T47D (cell line): ENCODE measurements at places on chromosomes 5 and 9.

GRCh38 chr5:159215886-159216285, 6.5 kb upstream of the RNF145 start:
- DNase-seq = no peak

- DNase-seq = no peak
These were observed 27.0 kb upstream of the RNF130 start for GRCh38 chr5:180098526-180098925.

- peak; percentile 62 for DNase-seq
These were observed 24.7 kb upstream of the NUDT12 start for GRCh38 chr5:103587185-103587748.

- no peak for DNase-seq
These were observed 423.0 kb upstream of the BRINP1 start for GRCh38 chr9:119792242-119792641.

- no peak for DNase-seq
These were observed 732.3 kb upstream of the DMAC1 start for GRCh38 chr9:8531826-8532415.

DNA sequence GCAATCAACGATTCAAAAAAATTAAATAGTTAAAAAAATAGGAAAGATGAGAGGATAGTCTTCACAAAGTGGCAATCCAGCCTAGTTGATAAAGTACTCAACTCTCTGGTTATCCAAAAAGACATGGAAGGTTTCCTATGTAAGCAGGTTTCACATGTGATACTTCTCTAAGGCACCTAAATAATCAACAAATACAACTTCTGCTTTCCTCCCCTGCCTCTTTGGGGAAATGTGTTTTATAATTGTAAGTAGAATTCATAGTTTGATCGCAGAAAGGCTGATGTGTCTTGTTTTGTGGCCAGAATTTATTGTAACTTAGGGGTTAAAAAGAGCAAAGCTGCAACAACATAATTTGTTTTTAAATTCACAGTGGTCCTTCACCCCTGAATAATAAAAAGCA, 855.5 kb upstream of the DMAC1 start:
- DNase-seq = no peak

DNA sequence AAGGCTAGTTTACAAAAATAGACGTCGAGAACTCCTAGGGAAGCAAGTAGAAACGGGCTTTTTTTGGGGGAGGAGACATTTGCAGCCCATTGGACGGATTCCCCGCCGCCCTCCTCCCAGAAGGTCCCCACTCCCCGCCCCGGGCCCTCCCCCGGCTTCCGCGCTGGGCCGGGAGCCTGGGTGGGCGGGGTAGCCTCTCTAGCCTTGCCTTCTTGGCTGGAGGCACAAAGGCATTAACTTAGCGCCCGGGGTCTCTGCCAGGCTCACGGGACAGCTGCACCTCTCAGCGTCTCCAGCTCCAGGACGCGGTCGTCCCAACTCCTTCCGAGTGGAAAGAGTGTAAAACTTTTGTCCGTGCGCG, at the start of gene DMRTA1:
Gene DMRTA1, plus strand, starts transcription at position 236 of the 361 bp plus-strand sequence. CDS start 242 bp downstream, outside the sequence.
- DNase-seq = no peak
